Right atrium auricular region (tissue), 2 donors: ENCODE measurements at places on chromosomes 12 and 14. TPM values are rescaled to one million over a fixed set of nuclear protein-coding genes. Genes with fewer than 3 reads are reported as not detected.

The PSME2 gene
- total RNA-seq = 23.1 TPM

The ATG14 gene
- total RNA-seq = 11.1 TPM

The CCDC197 gene
- total RNA-seq = not detected

The MYO1A gene
- total RNA-seq = 0.08 TPM

The B4GALNT3 gene
- 29.0 TPM for total RNA-seq

The CIT gene
- 1.2 TPM for total RNA-seq

The MIPOL1 gene
- total RNA-seq = 6.2 TPM

The BICDL1 gene
- total RNA-seq = 9.8 TPM

The CCND2 gene
- total RNA-seq = 165 TPM

The PAPLN gene
- total RNA-seq = 6.7 TPM

The NTN4 gene
- total RNA-seq = 69.0 TPM

The PTGER2 gene
- total RNA-seq = 0.44 TPM

The MYF5 gene
- not detected for total RNA-seq

The REM2 gene
- total RNA-seq = not detected

The PTPRB gene
- total RNA-seq = 26.1 TPM

The RAPGEF3 gene
- 26.8 TPM for total RNA-seq

The MANSC4 gene
- total RNA-seq = not detected

The NDRG2 gene
- 335 TPM for total RNA-seq

The TAPBPL gene
- 14.5 TPM for total RNA-seq

The CD63 gene
- 1,122 TPM for total RNA-seq

The DACT1 gene
- total RNA-seq = 21.2 TPM

The KRT79 gene
- not detected for total RNA-seq

The GTF2H3 gene
- 7.6 TPM for total RNA-seq

The SENP1 gene
- total RNA-seq = 13.9 TPM

The KRT2 gene
- total RNA-seq = not detected

The LMBR1L gene
- 19.2 TPM for total RNA-seq

The IQSEC3 gene
- 0.39 TPM for total RNA-seq

The BCL11B gene
- total RNA-seq = 0.19 TPM

The NELL2 gene
- total RNA-seq = 0.31 TPM

The ACSS3 gene
- total RNA-seq = 32.3 TPM

The KRT80 gene
- 1.5 TPM for total RNA-seq

The KSR2 gene
- 0.07 TPM for total RNA-seq

The TSPAN11 gene
- total RNA-seq = 4.1 TPM

The OTUB2 gene
- total RNA-seq = 0.48 TPM

The KRT83 gene
- total RNA-seq = not detected

The DUSP16 gene
- total RNA-seq = 9.6 TPM

The ADAM21 gene
- 0.41 TPM for total RNA-seq

The CATSPERB gene
- total RNA-seq = 0.19 TPM

The BIN2 gene
- 2.1 TPM for total RNA-seq

The PPP4R4 gene
- 0.22 TPM for total RNA-seq

The FOXG1 gene
- not detected for total RNA-seq

The CCDC85C gene
- 17.7 TPM for total RNA-seq

The NGB gene
- total RNA-seq = not detected

The HHIPL1 gene
- total RNA-seq = 2.4 TPM

The POLR3B gene
- 10.7 TPM for total RNA-seq

The SLCO1B1 gene
- not detected for total RNA-seq

The NINJ2 gene
- 8.8 TPM for total RNA-seq

The SERPINA12 gene
- not detected for total RNA-seq

The ENDOU gene
- 0.55 TPM for total RNA-seq

The PLEKHG7 gene
- total RNA-seq = not detected

The PTPRO gene
- total RNA-seq = 0.30 TPM

The VPS33A gene
- 8.4 TPM for total RNA-seq

The FAM90A1 gene
- not detected for total RNA-seq

The AACS gene
- 7.4 TPM for total RNA-seq
